ENCODE measurements at places on chromosomes 7 and 10. TPM values are rescaled to one million over a fixed set of nuclear protein-coding genes. Genes with fewer than 3 reads are reported as not detected.

Gene TFEC
- total RNA-seq, result 13.6 TPM

Gene TLX1
- not detected for total RNA-seq

Gene NPC1L1
- not detected for total RNA-seq

Gene EIF5AL1
- 0.53 TPM for total RNA-seq

Gene OR2A5
- not detected for total RNA-seq

Gene SOSTDC1
- total RNA-seq, result not detected

Gene CDK1
- total RNA-seq, result 17.1 TPM
